ENCODE measurements at places on chromosomes 6 and 20.

GRCh38 chr20:24977336-24977735 lies 15.2 kb downstream of the APMAP start:
- DNase-seq: no peak

GRCh38 chr6:133100865-133101264 lies 140.3 kb upstream of the EYA4 start:
- no peak for DNase-seq

GRCh38 chr6:145380186-145380585 lies 355.1 kb downstream of the EPM2A start:
- no peak for DNase-seq

DNA sequence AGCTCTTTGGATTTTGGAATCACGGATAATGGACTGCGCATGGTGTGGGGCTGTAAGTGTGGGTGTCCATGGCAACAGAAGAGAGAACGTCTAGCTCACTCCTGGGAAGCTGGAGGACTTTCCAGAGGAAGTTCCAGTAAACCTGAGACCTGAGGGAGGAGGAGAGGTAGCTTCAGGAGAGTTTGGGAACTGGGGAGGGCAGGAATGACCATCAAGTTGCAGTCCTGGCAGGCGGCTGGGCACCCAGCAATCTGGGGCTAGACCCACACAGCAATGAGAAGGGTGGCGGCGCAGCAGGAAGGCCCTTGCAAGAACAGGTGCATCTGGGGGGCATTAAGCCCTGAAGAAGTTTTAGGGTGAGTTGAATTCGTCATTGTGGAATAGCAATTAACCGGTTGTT lies 95.9 kb downstream of the FOXC1 start:
- DNase-seq: no peak

DNA sequence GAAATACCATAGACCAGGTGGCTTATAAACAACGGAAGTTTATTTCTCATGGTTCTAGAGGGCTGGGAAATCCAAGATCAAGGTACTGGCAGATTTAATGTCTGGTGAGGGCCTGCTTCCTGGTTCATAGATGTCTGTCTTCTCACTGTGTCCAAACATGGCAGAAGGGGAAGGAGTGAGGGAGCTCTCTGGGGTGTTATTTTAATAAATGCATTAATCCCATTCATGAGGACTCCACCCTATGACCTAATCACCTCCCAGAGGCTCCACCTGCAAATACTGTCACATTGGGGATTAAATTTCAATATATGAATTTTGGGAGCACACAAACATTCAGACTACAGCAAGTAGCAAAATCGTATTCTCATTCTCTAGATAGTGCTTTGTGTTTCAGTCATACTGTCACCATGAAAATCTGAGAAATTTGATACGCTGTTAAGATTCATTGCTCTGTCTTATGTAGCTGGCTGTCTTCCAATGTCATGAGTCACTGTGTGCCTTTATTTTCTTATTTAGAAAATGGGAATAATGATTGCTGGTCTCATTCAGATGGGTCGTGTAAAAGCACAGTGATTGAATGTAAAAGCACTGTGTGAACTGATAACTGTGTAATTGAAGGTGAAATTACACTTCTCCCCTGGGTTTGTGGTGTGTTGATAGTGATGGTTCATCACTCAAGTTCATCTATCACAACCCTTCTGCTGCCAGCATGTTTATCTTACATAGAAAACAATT lies 8.9 kb upstream of the ERVFRD-1 start:
- no peak for DNase-seq

DNA sequence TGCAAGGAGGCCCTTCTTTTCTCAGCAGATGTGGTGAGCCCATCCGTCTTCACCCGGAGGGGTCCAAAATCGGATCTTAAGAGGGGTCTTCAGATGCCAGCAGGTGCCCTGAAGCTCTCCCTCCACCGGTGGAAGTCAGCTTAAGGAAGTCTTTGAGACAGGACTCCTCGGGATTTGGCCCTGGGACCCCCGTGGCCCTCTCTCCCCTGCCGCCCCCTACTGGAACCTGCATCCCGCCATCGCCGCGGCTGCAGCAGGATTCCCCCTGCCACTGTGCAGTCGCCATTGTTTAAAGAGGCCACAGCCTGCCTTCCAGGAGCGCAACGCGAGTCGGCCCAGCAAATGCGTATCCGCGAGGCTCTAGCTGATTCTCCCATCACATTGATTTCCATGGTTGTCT lies 292.5 kb upstream of the ZNF337 start:
- DNase-seq: no peak

DNA sequence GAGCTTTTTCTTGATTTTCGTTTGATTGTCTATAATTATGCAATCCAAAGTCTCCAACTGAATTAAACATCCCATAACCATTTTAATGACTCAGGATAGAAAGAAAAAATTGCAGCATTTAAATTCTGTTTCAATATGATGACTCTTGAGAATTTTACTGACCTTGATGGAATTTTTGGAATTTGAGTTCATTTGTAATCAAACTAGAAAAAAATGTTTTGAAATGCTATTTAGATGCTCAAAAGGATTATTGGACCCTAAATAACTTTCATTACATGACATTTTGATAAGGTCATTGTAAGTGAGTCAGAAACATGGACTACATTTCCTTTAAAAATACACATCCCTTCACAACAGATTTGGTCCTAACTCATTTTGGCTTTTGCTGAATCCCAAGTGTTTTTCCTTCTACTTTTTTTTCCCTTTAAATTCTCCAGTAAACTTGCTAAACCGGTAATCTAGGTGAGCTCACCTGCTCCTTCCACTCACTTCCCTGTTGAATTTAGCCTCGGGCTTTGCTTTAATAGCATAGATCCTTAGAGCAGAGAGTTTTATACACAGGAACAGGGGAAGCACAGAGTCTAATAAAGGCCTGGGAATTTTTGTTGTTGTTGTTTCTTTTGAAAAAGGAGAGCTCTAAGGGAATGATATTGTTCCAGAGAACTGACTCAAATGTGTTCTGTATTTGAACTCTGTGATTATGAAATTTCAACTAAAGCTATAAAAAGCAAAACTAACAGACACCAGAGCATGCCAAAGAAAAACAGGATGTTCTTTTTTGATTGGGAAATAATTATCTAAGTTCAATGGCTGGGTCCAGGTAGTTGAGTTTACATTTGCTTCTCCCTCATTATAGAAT lies 1088.2 kb upstream of the CITED2 start:
- no peak for DNase-seq

DNA sequence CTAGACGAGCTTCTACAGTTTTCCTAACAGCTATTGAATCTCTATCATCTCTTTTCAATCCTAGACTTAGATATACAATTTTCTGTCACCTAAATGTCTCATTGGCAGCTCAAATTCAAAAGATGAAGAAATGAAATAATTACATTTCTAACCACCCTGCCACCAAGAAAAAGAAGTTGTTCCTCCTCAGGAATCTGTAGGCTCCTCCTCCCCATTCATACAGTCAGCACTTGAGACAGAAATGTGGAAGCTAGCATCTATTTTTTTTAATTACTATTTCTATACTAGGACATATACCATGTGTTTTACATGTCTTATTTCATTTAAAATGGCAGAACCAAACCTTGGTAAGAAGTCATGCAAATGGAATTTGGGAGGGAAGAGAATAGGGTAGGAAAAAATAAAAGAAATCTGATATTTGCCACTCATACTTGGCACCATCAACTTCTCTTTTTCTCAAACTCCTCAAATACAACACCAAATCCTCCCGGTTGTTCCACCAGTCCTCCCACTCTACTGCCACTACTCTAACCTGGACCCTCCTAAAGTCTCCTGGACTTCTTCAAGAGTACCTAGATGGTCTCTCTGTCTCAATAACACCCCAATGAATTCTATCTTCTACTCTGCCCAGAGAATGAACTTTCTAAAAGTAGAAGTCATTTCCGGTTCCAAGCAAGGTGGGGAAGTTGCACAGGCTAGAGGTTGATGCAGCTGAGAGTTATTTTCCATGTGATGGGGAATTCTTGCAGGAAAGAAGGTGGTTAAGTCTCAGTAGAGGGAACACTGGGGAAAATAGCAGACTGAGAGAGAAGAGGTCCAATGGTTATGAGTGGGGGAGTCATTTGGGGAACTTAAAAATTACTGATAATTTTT lies 54.1 kb downstream of the ATXN1 start:
- DNase-seq: no peak

- DNase-seq: no peak
These were observed 80.1 kb downstream of the GMDS start for GRCh38 chr6:2165286-2165685.

DNA sequence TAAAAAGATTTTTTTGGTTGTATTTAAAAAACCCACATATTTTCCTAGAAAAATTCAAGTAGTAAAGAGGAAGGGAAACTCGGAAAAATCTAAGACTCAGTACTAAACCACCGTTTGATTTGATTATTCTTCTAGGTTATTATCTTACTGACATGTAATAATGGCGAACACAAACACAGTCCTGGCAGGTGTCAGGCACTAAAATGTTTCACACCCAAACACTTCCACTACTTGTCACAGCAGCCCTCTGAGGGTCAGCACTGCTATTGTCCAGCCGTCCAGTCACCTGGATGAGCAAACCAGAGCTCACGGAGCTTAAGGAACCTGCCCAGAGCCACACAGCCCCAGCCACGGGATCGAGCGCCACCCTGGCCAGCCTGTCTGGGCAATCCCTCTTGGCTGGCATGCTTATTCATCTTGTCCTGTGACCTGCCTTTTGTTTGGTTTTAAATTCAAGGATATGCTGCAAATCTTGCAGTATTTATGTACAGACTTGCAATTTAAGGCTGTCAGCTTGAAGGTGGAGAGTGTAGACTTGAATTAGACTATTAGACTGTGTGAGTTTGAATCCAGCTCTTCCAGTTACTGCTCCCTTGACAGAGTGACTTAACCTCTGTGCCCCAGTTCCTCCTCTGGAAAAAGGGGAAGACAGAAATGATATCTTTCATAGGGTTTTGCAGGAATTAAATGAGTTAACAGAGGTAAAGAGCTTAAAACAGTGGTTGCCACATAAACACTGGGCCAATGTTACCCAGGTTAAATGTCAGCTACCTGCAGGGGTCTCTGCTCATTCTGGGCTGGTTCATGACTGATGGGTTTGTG lies 82.2 kb downstream of the CDYL start:
- DNase-seq: no peak

DNA sequence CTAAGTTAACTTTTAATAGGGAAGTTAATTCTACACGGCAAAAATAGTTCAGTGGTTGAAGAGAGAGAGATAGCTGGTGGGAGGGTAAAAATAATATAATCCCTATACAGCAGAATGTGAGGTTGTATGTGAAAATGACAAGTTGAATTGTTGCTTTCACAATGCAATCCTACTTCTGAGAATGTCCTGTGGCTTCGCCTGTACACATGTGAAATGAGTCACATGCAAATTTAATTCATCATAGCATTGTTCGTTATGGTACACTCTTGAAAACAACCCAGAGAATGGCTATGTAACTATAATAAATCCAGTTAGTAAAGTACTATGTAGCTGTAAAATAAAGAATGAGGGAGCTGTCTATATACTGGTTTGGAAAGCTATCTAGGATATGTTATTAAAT lies 46.0 kb upstream of the HINT3 start:
- DNase-seq: no peak

DNA sequence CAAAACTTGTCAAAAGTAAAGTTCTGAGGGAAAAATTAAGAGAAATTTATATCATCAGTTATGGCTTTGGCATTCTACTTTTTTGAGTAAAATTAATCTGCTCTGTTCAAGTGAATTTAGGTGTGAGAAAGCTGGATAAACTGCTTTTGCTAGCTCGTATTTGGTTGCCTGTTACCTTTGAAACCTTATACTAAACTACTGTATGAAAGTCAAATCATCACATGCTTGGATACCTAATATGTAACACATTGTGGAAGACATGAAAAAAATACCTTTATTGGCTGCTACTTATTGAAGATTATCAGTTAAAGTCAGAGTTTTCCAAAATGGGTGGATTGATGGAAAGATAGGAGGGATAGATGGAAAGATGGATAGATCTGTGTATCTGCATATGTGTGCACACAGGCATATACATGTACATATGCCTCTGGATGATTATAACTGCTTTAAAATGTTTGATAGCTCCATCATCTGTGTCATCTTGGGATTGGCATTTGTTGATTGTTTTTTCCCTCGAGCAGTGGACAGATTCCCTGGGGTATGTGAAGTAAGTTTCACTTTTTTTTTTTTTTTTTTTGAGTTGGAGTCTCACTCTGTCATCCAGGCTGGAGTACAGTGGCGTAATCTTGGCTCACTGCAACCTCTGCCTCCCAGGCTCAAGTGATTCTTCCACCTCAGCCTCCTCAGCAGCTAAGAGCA lies 24.3 kb downstream of the SCAF8 start:
- no peak for DNase-seq

DNA sequence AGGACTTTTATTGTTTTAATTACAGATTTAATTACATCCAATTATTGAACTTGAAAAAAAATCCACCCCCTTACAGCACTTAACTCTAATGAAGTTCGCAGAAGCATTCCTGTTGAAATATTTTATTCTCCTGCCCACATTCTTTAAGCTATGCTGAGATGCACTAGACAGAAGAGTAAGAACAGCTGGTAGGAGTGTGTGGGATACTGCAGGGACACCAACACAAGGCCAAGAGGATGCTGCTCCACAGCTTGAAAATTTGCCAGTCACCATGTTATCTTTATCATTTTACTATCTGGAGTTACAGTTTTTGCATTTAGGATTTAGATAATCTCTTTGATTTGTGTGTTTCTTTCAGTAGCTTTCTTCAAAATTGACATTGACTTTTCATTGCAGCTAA lies 180.7 kb downstream of the EPHA7 start:
- no peak for DNase-seq
